ENCODE measurements at places on chromosomes 7 and 10.

GRCh38 chr10:128297709-128298378, 171.6 kb upstream of the MKI67 start:
- DNase-seq: no peak

- DNase-seq: peak; percentile 51
These were observed 14.7 kb upstream of the CAMK2G start for GRCh38 chr10:73889014-73889413.

- DNase-seq: peak; percentile 85
These were observed 3.0 kb upstream of the NRP1 start for GRCh38 chr10:33337326-33337957.

DNA sequence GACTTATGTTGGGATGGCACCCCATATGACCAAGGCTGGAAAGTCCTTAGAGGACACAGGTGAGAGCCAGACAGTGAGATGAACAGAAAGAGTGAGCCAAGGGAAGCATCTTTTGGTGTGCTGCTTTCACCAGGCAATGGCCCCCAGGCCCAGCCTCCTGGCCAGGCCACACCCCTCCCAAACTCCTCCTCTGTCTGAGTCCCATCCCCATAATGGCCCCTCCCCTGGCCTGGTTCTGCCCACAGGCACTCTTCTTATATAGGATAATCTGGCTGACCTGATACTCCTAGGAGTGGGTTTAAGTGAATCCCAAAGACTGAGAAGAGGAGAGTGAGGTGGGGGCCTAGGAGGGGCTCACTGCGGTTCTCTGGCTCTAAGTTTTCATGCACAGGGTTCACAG, 252.5 kb downstream of the RPS24 start:
- DNase-seq: no peak

DNA sequence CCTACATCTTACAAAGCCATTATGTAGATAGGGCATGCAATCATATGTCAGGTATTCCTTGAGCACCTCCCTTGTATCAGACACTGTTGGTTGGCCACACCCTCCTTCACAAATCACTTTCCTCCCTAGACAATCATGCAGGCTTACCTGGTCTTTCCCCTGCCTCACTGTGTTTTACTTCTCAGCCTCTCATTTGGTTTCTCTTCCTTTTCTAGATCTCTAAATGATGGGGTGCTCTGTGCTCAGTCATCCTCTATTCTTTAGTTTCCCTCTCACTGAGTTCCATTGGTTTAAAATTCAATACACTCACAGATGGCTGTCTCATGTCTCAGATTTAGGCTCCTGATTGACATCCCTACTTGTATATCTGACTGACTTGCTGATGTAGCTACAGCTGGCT, 31.4 kb downstream of the ANK3 start:
- DNase-seq: no peak

GRCh38 chr10:120765226-120765803, 85.8 kb upstream of the WDR11 start:
- DNase-seq: no peak

GRCh38 chr7:84513061-84513460, 318.5 kb upstream of the SEMA3A start:
- no peak for DNase-seq

- no peak for DNase-seq
These were observed 29.2 kb downstream of the TDRD1 start for GRCh38 chr10:114208351-114208750.

GRCh38 chr10:5373307-5373706, 8.5 kb downstream of the UCN3 start:
- DNase-seq: no peak

DNA sequence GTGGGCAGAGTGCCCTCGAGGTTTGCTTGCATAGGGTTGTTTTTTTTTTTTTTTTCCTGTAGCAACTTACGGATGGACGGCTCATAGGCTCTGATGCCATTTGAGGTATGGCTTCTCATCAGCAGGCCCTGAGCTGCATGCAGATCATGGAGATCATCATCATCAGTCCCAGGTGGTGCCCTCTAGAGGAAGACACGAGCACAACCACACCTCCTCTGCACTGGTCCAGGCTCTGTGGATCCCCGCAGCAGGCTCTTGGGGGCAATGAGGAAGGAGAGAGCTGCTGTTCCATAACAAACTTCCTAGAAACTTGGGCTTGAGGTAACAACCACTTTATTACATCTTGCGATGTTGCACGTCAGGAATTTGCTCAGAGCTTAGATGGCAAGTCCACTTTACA, 132.7 kb upstream of the CXCL12 start:
- DNase-seq: no peak

GRCh38 chr10:77162697-77163096, 474.9 kb downstream of the KCNMA1 start:
- DNase-seq: peak; percentile 17

GRCh38 chr10:117788911-117789310, 246.4 kb downstream of the EMX2 start:
- DNase-seq: no peak

- DNase-seq: no peak
These were observed 4.9 kb downstream of the PKD2L1 start for GRCh38 chr10:100325158-100325557.

- no peak for DNase-seq
These were observed 495 bp downstream of the EIF3B start for GRCh38 chr7:2354939-2355704.

GRCh38 chr7:88477976-88478375, 171.3 kb upstream of the STEAP4 start:
- DNase-seq: no peak

GRCh38 chr10:78516236-78516635, 482.6 kb downstream of the RPS24 start:
- DNase-seq: no peak

- no peak for DNase-seq
These were observed 5.5 kb downstream of the HKDC1 start for GRCh38 chr10:69225681-69226080.

DNA sequence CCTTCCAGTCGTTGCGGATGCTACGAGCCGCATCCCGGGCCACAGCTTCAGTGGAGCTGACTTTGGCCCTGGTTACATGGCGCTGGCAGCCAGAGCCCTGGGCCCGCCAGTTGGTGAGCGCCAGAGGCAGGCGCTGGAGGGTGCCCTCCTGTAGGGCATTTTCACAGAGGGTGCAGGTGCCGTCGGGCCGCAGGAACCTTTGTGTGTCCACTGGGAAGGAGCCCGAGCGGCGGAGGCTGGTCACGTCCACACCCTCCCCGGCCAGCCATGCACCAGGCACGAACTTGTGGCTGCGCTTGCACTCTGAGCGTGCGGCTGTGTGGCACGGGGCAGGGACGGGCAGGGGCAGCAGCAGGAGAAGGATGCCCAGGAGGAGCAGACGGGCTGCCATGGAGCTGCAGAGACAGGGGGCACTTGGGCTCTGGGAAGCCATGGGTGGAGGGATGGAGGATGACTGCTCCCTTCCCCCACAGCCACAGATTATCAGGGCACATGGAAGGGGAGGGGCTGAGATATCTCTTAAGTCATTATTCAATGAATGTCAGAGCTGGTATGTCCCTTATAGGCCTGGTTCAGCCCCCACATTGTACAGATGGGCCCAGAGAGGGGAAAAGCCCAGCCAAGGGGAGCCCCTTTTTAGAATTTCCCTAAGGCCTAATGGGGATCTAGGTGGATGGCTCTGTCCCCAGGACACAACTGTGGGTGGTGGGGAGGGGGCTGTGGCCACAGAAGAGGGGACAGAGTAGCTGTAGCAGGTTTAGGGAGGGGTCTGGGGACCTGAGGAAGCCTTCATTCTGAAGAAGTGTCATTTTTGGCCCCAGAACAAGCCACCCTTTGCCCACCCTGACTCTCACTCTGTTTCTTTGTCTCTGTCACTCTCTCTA, 1.8 kb downstream of the PRF1 start:
- DNase-seq: no peak

DNA sequence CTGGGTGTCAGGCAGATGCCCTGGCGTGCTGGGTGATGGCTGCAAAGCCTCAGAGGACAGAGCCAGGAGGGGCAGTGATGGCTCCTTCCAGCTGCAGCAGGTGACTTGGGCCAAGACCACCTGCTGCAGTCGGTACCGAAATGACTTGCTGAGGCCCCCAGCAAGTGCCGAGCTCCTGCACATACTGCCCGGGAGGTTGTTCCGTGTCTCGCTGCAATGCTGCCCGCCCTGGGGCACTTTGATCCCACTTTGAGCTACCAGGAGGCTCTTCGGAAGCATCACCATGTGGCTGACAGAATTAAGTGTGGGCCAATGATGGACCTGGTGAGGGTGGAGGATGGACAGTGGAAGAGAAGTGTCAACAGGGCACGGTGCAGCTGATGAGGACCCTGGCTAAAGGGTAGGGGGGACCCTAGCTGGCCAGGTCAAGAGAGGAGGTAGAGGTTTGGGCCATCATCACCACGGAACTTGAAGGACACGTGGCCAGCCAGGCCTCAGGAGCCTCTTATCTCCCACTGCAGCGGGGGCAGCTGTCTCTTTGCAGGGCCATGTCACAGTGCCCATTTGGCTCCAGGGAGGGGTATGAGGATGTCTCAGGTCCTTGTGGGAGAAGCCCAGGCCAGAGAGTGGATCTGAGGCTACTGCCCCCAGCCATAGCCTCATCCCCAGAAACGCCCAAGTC, 51.1 kb upstream of the NANOS1 start:
- DNase-seq: no peak

DNA sequence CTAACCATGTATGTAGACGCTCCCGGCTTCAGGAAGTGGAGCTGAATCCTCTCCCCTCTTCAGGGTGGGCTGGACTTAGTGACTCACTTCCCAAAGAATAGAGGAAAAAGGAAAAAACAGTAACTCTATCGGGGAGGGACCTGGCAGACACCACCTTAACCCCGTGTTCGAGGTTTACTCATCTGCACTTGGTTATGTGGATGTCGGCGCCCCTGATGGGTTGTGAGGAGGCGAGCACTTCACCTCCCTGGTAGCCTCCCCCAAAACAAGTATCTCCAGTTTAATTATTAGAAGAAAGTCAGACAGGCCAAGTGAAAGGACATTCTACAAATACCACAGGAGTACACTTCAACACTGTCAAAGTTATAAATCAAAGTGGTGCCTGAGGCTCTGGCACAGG, 559.7 kb downstream of the TCERG1L start:
- no peak for DNase-seq

- DNase-seq: no peak
These were observed 379.8 kb downstream of the BBS9 start for GRCh38 chr7:33509206-33509605.

DNA sequence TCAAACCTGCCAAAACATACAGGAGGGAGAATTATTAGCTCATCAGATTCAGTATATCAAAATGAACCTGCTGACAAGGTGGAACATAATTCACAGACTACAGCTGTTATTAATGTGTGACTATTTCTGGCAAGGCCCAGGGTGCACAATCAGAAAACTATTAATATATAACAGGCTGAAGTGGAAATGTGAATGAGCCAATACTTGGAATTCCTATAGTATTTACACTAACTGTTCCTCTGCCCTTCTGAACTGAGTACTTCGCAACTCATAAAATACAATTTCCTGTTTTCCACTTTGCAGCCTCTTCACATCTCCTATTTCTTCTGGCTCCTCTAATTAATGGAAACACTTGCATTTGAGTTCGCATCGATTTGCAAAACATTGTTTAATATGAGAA, 330.8 kb downstream of the DPP6 start:
- no peak for DNase-seq

DNA sequence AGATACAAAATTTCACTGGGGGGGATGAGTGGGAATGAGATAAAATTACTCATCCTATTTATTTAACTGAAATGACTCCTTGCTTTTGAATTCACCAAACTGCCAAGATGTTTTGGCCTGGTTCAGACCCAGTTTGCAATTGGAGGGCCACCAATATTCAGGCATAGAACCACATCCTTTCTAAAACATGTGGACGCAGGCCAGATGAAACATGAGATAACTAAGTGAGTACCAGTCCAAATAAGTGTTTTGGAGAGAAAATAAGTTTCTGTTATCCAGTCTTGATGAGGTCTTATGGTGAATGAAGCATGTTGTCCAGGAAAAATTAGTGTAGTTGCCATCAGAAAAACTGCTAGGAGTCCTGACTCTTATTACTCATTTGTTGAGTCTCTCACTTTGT, 36.3 kb upstream of the PDK4 start:
- DNase-seq: peak; percentile 27

DNA sequence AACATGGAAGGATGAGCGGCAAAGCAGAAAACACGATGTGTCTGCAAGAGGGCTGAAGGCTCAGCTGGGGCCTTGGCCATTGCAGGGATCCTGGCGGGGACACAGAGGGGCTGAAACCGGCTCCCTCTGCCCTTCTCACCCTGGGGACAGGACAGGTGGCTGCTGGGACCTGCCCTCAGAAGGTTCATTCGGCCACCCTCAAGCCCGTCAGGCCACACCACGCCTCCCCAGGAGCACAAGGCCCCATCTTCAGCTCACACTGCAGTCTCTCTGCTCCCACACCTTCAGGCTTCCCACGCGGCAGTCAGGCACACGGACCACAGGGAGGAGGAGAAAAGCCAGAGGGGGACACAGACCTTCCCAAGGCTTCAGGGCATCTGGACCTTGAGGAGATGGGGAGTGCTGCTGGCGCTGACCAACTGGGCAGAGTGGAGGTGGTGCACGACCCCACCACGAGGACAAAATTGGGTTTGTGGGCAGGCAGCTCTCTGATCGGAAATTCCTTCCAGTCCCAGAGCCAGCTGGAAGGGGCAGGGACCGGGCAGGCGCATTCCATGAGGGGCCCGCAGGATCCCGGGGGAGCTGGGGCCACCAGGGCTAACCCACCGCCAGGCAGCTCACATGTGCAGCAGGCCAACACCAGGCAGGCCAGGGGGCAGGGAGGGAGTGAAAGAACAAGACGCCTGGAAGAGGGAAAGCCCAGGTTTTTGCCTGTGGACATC, 104.0 kb downstream of the MAD1L1 start:
- DNase-seq: no peak

GRCh38 chr7:404812-405488, 114.7 kb downstream of the PDGFA start:
- DNase-seq: no peak

- DNase-seq: peak; percentile 87
These were observed 40.3 kb downstream of the COL17A1 start for GRCh38 chr10:104045151-104046089.

DNA sequence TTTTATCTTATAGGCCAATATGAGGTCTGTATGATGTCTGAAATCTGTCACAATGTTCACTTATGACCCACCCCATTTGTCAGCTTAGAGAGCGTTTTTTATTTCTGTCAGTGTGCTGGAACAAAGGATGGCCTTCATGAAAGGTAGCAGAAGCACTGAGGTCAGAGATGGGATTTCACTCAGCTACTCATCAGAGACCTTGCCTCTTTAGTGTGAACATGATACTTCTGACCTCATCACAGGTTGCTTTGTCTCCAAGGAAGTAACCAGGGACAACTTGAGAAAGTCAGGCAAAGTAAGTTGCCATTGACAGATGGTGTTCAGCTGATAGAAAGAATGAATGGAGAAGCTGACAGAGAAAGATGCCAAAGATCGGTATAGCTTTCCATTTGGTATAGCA, 16.3 kb downstream of the YAE1 start:
- DNase-seq: no peak

- no peak for DNase-seq
These were observed 41.8 kb downstream of the TBATA start for GRCh38 chr10:70743430-70743788.

DNA sequence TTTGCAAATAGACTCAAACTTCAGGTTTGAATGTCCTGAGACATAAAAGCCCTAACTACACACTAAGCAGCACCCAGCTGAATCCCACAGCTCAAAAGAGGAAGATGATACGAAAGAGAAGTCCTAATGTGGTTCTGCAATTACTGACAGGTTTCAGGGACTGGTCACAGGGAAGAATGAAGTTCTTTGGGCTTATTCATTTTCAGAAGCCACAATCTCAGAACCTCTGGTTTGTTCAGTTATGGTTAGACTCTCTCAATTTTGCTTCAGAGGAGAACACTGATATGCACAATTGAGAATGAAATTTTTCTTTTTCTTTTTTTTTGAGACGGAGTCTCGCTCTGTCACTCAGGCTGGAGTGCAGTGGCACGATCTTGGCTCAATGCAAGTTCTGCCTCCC, 94.6 kb upstream of the FAM180A start:
- no peak for DNase-seq
